Breast epithelium (tissue), 4 donors: ENCODE measurements at places on chromosomes 3 and 15. TPM values are rescaled to one million over a fixed set of nuclear protein-coding genes. Genes with fewer than 3 reads are reported as not detected.

TLR9 gene
- not detected for total RNA-seq

CFAP161 gene
- 0.66 TPM for total RNA-seq

DNA sequence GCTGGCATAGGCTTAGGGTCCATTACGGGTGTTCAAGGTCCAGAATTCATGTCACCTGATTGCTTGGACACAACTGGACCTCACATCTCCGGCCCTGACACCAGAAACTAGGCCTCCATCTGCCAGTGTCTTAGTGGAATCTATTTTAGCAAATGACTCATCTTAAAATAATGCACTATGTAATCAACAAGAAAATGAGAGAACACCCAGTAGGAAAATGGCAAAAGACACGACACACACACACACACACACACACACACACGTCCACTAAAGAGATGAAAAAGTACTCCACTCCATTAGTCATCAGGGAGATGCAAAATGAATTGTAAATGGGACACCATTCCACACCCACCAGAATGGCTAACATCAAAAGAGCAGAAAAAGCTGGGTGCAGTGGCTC lies 11.2 kb downstream of the APBA2 start:
- DNase-seq, result no peak
- no peaks in the 10 kb centered on the region for H3K36me3 ChIP-seq
- no peaks in the 10 kb centered on the region for H3K4me1 ChIP-seq
- H3K27me3 ChIP-seq, result no peaks in the 10 kb centered on the region

DNA sequence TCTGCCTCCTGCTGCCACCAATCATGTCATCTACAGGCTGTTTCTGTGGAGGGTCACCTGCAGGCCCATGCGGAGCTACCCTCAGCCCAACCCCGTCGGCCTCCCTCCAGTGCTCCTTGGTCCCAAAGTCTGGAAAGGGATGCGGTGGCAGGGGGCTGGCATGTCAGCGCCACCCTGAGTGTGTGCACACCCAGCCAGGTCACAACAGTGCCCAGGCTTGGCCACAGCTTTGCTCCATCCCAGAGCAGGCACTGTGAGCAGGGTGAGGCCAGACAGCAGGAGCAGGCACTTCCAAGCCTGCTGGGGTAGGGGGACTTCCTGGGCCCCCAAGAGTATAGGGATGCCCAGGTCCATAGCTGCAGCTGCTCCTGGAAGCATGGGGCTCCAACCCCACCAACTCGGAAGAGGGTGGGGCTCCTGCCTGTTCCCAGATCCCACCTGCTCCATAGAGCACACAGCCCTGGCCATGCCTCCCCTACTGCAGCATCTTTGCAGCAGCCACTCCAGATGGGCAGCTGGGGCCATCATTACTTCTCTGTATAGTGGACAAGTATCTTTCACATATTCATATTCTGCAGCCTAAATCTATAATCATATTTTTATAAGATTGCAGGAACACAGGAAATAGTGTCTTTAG lies 109.3 kb downstream of the CBLB start:
- DNase-seq, result no peak
- no peaks in the 10 kb centered on the region for H3K4me1 ChIP-seq
- no peaks in the 10 kb centered on the region for H3K36me3 ChIP-seq
- H3K27me3 ChIP-seq, result no peaks in the 10 kb centered on the region
- no peak overlapping the region for H3K4me3 ChIP-seq

LACTB gene
- total RNA-seq, result 17.6 TPM

NPAP1 gene
- not detected for total RNA-seq

DNA sequence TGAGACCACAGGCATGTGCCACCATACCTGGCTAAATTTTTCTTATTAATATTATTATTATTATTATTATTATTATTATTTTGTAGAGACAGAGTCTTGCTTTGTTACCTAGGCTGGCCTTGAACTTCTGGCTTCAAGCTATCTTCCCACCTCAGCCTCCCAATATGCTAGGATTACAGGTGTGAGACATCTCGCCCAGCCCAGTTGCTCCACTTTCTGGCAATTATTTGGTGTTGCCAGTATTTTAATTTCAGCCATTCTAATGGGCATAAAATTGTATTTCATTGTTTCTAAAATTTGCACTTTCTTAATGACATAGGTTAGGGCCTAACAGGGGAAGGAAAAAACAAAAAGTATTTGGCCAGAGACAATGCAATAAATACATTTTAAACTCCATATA lies 1217.6 kb upstream of the ALCAM start:
- no peaks in the 10 kb centered on the region for H3K36me3 ChIP-seq
- H3K4me3 ChIP-seq, result no peak overlapping the region
- H3K27me3 ChIP-seq, result no peaks in the 10 kb centered on the region
- DNase-seq, result no peak
- H3K27ac ChIP-seq, result no peak overlapping the region

RTP4 gene
- total RNA-seq, result 2.3 TPM

DNA sequence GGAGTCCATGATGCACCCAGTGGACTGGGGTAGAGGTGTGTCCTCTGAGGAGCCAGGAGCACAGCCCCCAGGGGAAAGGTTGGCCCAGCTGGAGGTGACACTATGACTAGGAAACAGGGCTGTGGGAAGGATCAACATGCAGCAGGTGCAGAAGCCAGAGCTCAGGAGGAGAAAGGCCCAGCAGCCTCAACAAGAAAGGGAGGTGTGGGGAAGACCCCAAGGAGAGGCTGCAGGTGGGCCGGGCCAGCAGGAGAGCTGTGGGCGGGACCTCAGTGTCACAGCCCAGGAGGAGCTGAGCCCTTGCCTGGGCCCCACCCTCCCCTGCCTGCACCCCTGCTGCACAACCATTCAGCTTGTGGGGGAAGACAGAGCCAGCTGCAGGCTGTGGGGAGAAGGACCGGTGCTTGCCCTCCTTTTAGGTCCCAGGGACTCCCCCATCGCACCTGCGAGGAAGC lies 18.4 kb upstream of the KLF13 start:
- H3K27me3 ChIP-seq, result no peaks in the 10 kb centered on the region
- H3K4me3 ChIP-seq, result no peak overlapping the region
- H3K27ac ChIP-seq, result no peak overlapping the region
- DNase-seq, result no peak
- no peaks in the 10 kb centered on the region for H3K4me1 ChIP-seq

GRCh38 chr3:115766587-115767482 lies 143.5 kb downstream of the GAP43 start:
- no peaks in the 10 kb centered on the region for H3K4me1 ChIP-seq
- no peaks in the 10 kb centered on the region for H3K36me3 ChIP-seq
- DNase-seq, result no peak

DNA sequence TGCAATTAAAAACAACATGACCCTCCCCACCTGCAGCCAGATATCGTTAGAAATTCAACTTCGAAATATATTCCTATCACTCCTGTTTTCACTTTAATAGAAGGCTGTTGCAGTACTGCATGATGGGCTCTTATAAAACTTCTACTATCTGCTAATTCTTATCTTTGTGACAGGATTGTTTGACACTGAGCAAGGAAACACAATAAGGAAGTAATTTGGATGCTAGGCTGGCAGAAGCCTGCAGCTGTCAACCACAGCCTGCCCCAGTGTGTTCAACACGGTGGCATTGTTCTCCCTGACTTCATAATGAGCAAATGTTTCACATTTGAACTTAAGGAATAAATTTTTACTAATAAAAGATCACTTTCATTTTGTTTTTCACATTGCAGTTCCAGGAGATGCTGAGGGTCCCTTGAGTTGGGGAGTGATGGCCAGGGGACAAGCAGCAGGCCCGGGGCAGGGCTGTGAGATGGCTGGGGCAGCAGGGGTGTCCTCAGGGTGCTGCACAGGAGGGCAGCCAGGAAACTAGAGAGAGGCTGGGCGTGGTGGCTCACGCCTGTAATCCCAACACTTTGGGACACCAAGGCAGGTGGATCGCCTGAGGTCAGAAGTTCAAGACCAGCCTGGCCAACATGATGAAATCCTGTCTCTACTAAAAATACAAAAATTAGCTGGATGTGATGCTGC lies 64.8 kb upstream of the SEC61A1 start:
- H3K4me1 ChIP-seq, result no peaks in the 10 kb centered on the region
- no peak for DNase-seq
- no peak overlapping the region for H3K27ac ChIP-seq

DNA sequence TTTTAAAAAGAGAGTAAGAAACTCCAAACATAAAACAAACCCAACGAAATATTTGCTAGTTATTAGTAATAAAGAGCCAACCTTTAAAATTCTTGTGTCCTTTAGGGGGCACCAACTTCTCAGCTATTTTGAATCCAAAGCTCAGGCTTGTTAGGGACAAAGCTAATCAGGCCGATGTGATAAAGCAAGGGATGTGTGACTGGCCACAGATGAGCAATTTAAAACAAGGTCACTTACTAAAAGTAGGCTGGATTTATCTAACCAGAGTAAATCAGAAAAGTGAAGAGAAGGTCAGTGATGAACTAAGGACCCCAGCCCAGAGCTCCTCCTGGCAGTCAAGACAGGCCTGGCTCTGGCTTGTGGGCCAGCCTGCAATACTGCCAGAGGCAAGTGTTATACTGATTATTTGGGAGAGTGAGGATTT lies 108.5 kb downstream of the CYP19A1 start:
- no peak overlapping the region for H3K4me3 ChIP-seq
- no peak overlapping the region for H3K27ac ChIP-seq
- no peaks in the 10 kb centered on the region for H3K27me3 ChIP-seq
- no peaks in the 10 kb centered on the region for H3K36me3 ChIP-seq
- no peak for DNase-seq

GASK1A gene
- total RNA-seq, result 20.5 TPM

SPATA12 gene
- not detected for total RNA-seq

- H3K4me1 ChIP-seq, result no peaks in the 10 kb centered on the region
- no peaks in the 10 kb centered on the region for H3K27me3 ChIP-seq
- DNase-seq, result no peak
- no peak overlapping the region for H3K4me3 ChIP-seq
Observed at GRCh38 chr3:10556312-10556711, 50.9 kb upstream of the ATP2B2 start.

DNA sequence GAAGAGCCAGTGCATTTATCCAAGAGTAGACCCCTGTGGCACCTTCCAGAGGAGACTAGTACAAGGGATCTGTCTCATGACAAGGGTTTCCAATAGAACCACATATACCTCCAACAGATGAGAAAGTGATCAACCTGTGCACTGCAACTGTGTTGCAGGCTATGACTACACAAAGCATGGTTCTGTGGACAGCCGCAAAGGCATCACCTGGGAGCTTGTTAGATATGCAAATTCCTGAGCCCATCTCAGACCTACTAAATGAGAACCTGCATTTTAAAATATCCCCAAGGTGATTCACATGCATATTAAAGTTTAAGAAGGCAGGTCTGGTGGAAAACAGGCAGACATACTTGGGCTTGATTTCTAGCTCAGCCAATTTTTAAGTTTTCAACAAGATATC lies 368.7 kb downstream of the FOXP1 start:
- no peaks in the 10 kb centered on the region for H3K36me3 ChIP-seq
- H3K27ac ChIP-seq, result no peak overlapping the region
- H3K4me1 ChIP-seq, result no peaks in the 10 kb centered on the region
- DNase-seq, result no peak
- no peak overlapping the region for H3K4me3 ChIP-seq

- peaks cover 7% of the 10 kb centered on the region for H3K4me1 ChIP-seq
- no peak for DNase-seq
- no peaks in the 10 kb centered on the region for H3K36me3 ChIP-seq
- no peaks in the 10 kb centered on the region for H3K27me3 ChIP-seq
Observed at GRCh38 chr15:56978898-56979662, 60.6 kb downstream of the TCF12 start.

TMIE gene
- total RNA-seq, result not detected

DNA sequence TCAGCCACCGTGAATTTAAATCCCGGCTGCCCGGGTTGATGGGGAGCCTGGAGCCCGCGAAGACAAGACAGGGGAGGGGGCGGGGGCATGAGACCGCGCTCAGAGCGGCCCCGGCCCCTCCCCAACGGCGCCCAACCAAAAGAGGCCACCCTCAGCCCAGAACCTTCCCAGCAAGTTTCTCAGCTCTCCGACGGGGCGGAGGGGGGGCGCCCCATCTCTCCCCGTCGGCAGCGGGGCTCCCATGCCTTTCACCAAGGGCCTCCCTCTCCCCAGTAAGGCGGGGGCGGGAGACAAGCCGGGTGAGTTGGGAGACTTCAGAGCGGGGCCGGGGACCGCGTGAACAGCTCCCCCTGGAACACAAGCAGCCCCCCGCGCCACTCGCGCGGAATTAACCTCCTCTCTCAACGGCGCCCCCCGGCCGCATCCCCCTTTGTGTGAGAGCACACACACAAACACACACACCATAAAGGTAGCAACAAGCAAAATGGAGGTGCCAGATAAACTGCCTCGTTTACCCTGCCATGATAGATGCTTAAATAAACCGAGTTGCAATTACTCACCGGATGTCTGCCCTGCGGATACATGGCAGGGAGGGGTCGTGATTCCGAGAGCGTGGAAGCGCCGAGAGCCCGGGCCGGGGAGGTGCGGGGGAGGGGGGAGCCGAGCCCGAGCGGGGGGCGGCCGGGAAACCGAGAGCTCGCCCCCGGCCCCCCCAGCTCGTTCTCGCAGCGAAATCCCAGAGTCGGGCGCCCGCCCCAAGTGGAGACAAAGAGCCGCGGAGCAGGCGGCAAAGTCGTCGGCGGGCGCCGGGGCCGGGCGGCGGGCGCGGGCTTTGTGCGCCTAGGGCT lies 1.3 kb downstream of the TLE3 start:
- peak overlapping the region; percentile 98 for H3K27ac ChIP-seq
- H3K36me3 ChIP-seq, result no peaks in the 10 kb centered on the region
- peak; percentile 65 for DNase-seq
- no peaks in the 10 kb centered on the region for H3K27me3 ChIP-seq
- peaks cover 8% of the 10 kb centered on the region for H3K4me1 ChIP-seq

DNA sequence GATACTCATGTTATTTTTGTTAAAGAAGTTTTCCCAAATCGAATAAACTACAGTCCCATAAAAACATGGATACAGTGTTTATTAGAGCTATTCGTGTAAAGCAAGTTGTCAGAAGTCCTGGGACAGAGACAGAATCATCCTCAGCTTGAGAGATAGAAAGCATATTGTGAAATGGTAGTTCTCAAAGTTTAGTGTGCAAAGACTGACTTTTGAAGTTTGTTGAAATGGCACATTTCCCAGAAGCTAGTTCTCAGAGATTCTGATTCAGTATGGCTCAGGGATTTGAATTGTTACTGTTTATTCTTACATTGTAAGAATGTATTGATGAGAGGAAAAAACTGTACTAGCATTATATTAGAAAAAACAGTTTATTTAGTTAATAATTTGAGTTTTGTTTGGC lies 22.1 kb downstream of the GABRR3 start:
- H3K27ac ChIP-seq, result no peak overlapping the region
- no peaks in the 10 kb centered on the region for H3K36me3 ChIP-seq
- H3K4me1 ChIP-seq, result no peaks in the 10 kb centered on the region
- H3K27me3 ChIP-seq, result no peaks in the 10 kb centered on the region
- H3K4me3 ChIP-seq, result no peak overlapping the region

ITIH4 gene
- total RNA-seq, result 5.6 TPM

STRIT1 gene
- not detected for total RNA-seq

SPRED1 gene
- total RNA-seq, result 28.1 TPM

DNA sequence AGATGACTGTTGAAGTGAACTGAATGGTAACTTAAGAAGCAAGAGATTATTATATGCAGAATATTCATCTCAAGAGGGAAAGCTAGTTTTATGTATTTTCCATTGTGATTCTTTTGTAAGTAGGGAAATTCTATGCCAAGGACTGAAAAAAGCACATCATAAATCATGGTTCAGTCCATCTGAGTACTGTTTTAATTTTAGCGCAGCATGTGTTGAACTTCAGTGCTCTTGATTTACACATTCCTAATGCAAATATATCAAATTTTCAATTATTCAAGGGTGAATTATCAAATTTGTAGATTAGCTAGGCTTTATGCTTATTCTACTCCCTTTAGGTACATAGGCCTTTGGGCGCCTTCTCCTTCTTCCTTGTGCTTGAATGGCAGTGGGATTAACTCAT lies 50.3 kb upstream of the TCF12 start:
- H3K36me3 ChIP-seq, result no peaks in the 10 kb centered on the region
- no peaks in the 10 kb centered on the region for H3K4me1 ChIP-seq
- no peak overlapping the region for H3K27ac ChIP-seq
- H3K27me3 ChIP-seq, result no peaks in the 10 kb centered on the region
- DNase-seq, result no peak
- no peak overlapping the region for H3K4me3 ChIP-seq
